ENCODE measurements at places on chromosomes 16 and 17.

DNA sequence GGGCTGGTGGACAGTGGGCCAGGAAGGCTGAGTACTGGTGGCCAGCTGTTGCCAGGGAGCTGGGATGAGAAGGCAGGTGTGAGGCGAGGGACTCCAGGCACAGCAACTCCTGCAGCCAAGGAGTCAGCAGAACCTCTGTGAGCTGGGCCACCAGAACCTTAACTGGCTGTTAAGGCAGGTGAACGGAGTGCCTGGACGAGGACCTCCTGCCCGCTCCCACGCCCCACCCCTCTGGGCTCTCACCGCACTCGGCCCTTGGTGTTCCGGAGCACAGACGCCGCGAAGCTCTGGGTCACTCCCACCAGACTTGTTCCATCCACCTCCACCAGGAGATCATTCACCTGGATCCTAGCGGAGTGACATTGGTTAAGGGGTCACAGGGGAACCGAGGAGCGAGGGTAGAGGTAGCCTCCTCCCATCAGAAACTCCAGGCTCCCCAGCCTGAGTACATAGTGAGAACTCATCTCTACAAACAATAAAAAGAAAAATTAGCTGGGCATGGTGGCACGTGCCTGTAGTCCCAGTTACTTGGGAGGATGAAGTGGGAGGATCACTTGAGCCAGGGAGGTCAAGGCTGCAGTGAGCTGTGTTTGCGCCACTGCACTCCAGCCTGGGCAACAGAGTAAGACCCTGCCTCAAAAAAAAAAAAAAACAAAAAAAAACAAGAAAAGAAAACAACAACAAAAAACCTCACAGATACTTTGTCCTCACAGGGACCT is 9.3 kb downstream of the PPP1R9B start:
- DNase-seq = no peak

DNA sequence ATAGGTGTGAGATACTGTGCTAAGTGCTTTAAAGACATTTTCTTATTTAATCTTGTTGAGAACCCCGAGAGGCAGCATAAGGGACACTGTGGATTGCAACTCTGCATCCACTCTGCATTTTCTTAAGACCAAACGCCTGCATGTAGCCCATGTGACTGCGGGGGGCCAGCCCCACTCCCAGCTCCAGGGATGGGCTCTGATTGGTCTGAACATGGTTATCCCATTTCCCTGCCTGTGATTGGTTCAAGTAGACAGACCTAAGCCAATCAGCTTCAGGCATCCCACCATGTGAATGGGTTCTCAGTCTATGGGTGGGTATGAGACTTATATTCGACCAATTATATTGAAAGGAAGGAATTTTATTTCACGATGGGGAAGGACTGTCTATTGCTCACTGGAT is 33.2 kb upstream of the USP7 start:
- no peak for DNase-seq

DNA sequence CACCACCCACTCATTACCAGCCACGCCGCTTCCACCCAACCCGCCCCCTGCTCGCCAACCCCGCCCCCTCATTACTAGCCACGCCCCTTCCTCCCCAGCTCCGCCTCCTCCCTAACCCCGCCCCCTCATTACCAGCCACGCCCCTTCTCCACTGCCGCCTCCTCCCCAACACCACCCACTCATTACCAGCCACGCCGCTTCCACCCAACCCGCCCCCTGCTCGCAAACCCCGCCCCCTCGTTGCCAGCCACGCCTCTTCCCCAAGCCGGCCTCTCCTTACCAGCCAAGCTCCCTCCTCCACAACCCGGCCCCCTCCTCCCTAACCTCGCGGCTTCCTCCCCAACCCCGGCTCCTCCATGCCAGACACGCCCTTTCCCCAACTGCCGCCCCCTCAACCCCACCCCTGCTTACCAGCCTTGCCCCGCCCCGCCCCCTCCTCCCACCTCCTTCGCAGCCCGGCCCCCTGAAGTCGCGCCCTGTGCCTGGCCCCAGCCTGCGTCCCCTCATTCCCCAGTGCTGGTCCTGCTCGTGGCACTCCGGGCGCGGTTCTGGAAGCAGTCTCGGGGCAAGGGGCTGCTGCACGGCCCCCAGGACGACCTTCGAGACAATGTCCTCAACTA is 7.3 kb downstream of the SLC22A31 start:
- no peak for DNase-seq

GRCh38 chr17:81164371-81165245 is 699 bp upstream of the PVALEF start:
- no peak for DNase-seq

DNA sequence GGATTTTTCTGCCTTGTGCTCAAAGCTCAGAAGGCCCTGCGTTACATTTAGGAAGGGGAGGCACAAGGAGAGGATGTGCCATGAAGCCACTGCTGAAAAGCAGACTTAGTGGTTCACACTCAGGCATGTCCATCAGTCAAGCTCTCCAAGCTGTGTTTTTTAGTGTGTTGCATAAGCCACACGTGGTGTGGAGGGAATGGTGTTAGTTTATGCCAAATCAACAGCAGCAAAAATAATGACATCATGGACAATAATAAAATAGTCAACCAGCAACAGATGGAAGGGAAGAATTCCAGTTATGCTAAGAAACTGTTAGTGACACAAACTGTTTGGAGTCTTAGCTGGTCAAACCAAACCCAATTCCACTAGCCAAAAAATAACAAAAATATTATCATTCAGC is 438.3 kb downstream of the NPIPA7 start:
- no peak for DNase-seq

- DNase-seq = no peak
Observed at GRCh38 chr16:49931916-49932315, 76.0 kb upstream of the ZNF423 start.

- DNase-seq = no peak
Observed at GRCh38 chr16:65515193-65515592, 393.3 kb upstream of the CDH11 start.

DNA sequence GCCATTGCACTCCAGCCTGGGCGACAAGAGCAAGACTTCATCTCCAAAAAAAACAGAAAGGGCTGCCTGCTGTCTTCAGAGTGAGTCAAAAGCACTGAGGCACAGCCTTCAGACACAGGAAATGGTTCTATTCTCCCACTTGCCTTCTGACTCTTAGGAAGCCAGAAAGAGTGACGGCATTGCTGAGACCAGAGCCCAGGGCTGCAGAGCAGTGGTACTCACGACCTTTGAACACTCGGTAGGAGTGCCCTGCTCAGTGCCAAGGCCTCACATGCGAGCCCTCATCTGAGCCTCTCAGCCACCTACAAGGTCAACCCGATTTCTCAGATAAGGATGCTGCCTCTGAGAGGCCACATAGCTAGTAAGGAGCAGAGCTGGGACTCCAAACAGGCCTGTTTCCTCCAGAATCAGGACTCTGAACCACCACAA is 3.5 kb upstream of the ITGAE start:
- DNase-seq = no peak

DNA sequence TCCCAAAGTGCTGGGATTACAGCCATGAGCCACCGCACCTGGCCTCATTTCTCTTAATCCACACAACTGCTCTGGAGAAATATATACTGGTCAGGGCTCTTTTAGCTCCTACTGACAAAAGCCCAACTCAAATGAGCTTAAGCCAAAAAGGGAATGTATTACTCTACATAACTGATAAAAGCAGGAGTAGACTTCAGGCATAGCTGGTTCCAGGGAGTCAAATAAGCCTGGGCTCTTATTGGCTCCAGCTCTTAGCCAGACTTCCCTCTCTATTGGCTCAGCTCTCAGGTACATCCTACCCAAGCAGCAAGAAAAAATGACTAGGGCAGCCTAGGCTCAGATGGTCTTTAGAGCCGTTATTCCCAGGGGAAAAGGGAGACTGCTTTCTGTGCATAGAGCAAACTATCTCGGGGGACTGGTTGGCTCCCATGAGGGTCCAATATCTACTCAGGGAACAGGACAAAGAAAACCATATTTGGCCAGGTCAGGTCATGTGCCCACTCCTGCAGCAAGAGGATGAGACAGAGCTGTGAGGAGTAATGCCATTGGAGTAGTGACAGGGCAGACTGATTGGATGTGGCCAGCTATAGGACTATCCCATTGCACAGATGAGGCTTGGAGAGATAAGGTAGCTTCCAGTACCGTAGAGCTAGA is 21.2 kb downstream of the TBX2 start:
- DNase-seq = no peak

GRCh38 chr17:18033442-18034099 is 5.4 kb downstream of the ATPAF2 start:
- no peak for DNase-seq

GRCh38 chr17:51951741-51952140 is 206.8 kb downstream of the CA10 start:
- no peak for DNase-seq

DNA sequence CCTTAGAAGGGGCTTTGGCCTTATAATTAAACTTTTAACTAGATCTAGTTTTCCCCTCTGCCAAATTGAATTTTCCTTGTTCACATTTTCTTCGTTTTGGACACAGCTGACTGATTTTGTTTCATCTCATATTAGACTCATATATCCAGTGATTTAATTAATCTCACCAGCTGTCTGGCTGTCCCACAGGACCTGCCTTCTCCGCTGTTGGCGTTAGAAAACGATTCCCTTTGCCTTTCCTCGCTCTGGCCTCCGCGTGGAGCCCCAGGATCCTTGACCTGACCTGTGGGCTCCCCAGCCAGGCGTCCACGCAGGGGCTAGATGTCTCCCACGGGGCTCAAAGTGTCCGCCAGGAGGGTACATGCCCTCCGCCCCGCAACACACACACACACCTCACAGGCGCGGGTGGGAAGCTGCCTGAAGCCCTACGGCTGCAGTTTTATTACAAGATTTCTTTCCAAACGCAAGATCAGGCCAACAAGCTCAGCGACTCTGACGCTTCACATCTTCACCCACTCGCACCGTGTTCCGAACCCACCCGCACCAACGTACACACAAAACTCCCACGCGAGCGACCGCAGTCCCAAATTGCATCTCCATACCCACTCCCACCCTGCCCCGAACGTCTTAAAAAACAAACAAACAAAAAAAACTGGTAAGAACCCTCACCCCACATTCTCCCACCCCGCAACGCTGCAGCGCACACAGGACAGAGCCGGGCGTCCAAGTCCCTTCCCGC is 1.1 kb downstream of the RPRML start:
- DNase-seq = no peak

DNA sequence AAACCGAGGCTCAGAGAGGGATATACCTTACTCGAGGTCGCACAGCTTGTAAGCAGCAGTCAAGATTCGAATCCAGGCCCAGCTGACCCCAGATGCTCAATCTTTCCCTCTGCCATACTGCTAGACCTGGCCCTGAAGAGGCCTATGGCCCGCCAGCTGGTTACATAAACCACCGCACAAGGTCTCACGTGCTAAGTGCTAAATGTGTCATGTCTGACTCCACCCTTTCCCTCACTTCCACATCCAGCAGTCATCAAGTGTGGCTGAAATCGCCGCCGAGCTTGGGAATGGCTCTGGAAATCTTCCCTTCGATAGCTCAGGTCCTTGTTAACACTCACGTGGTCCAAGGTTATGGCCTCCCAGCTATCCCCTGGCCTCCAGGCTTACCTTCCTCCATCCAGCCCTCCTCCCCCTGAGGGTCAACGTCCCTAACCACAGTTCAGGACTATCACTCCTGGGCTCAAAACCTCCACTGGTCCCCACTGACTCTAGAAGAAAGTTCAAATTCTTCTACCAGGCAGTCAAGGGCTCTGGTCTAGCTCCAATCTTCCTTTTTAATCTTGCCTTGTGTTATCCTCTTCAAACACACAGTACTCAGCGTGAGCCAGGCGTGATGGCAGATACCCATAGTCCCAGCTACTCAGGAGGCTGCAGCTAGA is 3.5 kb downstream of the ZBTB4 start:
- no peak for DNase-seq

GRCh38 chr16:54341892-54342776 is 55.5 kb upstream of the IRX3 start:
- DNase-seq = no peak

DNA sequence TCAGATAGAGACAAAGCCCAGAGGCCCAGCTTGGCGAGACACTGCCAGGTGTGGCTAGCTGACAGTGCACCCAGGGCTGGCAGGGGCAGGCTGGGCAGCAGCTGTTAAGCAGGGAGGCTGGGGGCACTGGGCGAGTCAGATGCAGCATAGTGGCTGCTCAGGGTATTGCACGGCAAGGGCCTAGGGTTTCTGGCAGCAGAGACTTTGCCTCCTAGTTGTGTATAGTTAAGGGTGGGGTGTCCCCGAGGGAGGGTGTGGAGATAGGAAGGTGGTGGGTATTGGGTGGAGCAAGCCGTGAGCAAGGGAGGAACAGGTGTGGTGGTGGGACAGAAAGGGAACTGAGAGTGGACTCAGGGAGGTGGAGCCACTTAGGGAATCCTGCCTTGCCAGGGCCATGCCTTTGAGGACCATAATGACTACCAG is 66.0 kb downstream of the SMPD3 start:
- DNase-seq = no peak

DNA sequence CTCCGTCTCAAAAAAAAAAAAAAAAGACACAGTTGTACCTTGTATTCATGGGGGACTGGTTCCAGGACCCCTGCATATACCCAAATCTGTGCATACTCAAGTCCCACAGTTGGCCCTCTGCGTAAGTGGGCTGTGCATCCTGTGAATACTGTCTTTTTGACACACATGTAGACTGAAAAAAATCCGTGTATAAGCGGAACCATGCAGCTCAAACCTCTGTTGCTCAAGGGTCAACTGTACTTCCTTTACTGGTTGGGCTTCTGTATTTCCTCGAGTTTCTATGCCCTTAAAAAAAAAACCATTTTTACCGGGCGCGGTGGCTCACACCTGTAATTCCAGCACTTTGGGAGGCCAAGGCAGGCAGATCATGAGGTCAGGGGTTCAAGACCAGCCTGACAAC is 52.3 kb downstream of the GRB2 start:
- no peak for DNase-seq

DNA sequence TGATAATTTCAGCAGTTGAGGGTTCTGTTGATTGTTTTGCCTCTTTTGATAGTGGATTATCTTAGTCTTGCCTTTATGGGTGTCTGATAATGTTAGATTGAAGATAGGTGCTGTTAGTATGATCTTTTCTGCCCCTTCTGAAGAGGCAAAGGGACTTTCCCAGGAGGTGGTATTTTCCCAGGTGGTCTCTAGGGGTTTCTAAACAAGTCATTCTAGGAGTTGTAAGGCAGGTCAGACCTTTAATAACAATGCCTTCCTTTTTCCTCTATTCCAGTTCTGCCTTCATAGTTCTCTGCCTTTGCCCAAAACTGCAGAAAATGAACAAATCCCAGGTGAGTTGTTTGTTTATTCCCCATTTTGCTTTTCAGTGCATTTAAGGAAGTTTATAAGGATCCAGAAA is 4.3 kb downstream of the ZFP1 start:
- no peak for DNase-seq

GRCh38 chr16:85173981-85174751 is 61.9 kb upstream of the CIBAR2 start:
- DNase-seq = no peak

- peak; percentile 89 for DNase-seq
Observed at GRCh38 chr16:89701425-89702406, at the start of gene SPATA2L. TSS of gene SPATA2L (minus strand) at chr16:89701705. CDS start at chr16:89701232, 473 bp downstream.

DNA sequence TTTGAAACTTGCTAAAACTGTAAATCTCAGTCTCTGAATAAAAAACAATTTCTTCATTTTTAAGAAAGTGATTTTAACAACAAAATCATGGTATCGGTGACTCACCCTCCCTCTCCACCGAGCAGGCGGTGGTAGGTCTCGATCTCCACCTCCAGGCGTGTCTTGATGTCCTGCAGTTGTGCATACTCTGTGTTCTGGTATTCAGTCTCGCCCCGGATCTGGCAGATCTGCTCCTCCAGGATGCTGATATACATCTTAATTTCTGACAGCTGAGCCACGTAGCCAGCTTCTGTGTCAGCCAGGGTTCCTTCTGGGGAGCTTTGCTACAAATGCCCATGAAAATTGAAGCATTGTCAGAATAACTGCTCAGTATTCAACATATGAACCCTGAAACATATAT is 15.4 kb upstream of the KRT24 start:
- DNase-seq = no peak

- DNase-seq = no peak
Observed at GRCh38 chr17:32261936-32262510, 3.6 kb upstream of the RHBDL3 start.

All from activated CD8-positive, alpha-beta memory T cell treated with anti-CD3 and anti-CD28 coated beads for 48 hours (primary cell).